ENCODE measurements at places on chromosomes 1 and 21.

DNA sequence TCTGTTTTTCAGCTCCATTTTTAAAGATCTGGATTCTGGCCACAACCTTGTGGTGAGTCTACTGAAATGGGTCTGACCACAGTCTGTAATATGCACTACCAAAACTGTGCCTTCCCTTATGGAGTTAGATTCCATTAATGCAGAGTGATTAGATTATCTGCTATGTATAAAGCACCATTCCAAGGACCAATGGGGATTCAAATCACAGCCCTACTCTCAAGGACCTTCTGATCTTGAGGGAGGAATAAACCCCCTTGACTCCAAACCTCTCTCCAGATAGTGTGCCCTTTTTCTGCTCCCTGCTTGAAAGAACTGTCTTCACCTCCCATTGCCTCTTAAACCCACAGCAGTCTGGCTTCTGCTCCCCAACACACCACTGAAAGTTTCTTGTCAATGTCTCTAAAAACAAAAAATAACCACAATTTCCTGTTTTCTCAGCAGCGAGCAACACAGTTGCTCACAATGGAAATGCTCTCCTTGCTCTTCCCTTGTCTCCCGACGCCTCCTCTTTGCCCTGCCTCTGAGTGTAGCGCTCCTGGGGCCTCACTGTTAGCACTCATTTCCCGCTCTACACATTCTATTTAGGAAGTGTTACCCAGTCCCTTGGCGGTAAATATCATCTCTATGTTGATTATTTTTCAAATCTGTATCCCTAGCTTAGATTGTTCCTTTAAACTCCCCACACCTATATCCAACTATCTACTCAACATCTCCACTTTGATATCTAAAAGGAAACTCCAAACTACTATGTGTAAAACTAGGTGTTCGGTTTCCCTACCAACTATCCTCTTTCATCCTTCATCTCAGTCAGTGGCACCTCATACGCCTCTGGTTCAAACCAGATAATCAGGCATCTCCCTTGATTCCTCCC is 13.6 kb downstream of the PCNX2 start:
- peak; percentile 46 for DNase-seq

DNA sequence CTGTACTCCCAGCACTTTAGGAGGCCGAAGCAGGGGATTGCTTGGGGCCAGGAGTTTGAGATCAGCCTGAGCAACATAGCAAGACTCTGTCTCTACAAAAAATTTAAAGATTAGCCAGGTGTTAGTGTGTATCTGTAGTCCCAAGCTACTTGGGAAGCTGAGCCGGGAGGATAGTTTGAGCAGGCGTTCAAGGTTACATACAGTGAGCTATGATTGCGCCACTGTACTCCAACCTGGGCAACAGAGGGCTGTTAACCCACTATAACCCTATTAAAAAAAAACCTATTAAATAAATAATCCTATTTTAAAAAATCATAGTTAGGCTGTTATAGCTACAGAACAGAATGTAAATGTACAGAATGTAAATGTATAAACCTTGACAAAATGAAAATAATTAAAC is 2.2 kb downstream of the MIS18A start:
- DNase-seq: no peak

GRCh38 chr1:232951180-232951579 is 769 bp downstream of the NTPCR start:
- DNase-seq: peak; percentile 15

- DNase-seq: no peak
Observed at GRCh38 chr1:25802915-25803314, 2.9 kb downstream of the SELENON start.

DNA sequence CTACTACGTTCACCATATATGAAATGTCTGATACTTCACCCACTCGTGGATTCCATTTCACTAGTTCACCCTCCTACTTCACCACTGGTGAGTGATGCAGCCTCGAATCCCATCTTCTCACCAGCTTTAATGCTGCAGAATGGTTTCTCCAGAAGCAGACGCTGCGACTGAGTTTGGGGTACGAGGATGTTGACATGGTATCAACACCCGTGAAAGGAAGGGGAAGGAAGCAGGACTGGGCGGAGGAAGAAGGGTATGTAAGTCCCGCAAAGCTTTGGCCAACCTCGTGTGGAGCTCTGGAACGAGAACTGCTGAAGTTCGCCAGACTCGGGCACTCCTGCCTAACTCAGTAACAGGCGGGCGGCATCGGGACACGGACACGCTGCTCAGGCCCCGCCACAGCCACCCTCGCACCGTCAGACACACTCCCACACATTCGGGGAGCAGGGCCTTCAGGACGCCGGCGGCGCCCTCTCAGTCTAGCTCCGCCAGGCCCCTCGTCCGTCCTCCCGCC is 833 bp upstream of the DIP2A start:
- DNase-seq: peak; percentile 38

- no peak for DNase-seq
Observed at GRCh38 chr1:53645690-53646078, 93.3 kb downstream of the GLIS1 start.

DNA sequence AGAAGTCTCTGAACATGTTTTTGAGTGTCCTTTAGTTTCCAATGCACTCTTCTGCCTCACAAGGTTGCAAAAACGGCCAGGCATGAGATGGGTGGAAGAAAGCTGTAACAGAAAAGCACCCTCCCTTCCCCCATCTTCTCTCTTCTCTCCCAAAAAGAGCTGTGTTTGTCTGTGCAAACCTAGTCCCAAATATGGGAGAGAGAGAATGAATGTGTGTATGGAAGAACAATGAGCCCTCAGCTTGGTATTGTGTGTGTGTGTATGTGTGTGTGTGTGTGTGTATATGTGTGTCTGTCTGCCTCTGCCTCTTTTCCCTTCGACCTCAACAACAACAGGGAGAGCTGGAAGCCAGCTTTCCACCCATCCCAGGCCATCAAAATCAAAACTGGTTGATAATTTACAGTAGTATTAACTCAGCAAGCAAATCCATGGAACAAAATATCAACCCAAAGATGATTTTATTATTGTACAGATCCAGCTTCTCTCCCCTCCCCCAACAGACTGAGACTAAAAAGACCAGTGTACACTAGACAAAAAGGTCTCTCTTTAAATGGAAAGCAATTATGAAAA is 1.8 kb downstream of the RERE start:
- no peak for DNase-seq

- DNase-seq: peak; percentile 66
Observed at GRCh38 chr1:58739856-58740466, 40.1 kb upstream of the MYSM1 start.

DNA sequence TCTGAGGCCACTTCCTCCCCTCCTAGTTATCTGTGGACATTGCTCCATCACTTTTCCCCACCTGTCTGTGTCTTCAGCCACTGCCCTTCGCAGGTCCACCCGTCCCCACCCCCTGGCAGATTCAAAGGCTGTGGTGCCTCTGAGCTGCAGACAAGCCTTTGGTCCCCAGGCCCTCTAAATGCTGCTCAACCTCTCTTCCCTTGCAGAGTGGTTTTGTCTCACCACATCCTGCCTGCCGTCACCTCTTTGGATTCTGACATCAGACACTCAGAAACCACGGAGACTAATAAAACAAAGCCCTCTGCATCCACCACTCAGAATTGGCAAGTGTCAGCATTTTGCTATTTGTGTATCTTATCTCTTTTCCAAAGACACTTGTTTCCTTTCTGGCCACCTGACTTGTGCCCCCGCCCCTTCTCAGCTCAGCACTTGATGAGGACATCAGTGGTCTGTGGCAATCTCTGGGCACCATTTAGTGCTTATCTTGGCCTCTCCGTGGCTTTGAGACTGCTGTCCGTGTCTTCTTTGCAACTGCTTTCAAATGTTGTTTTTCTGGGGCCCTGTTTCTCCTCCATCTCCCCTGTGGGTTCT is 7.7 kb downstream of the CNIH3 start:
- peak; percentile 79 for DNase-seq

DNA sequence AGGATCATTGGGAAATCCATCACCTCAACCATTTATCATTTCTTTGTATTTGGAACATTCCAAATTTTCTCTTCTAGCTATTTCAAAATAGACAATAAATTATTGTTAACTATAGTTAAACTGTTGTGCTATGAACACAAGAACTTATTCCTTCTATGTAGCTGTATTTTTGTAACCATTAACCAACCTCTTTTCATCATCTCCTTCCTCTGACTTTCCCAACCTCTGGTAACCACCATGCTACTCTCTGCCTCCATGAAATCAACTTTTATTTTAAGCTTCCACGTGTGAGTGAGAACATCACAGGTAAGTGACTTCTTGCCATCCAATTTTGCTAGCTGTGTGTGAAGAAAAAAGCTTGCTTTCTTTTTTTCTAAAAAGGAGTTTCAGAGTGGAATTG is 418 bp downstream of the IFI44L start:
- no peak for DNase-seq

DNA sequence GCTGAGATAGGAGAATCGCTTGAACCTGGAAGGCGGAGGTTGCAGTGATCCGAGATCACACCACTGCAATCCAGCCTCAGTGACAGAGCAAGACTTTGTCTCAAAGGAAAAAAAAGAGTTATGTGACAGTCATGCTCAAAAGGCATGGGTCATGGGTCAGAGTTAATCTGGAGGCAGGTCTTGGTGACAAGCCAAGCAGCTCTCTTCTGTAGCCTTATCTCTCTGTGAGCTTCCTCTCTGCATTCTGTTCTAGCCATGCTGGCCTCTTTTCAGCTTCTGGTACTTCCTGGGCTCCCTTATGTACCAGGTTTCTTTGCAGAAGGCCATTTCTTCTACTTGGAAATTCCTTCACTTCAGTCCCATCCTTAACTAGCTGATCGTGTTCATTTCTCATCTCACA is 63.6 kb downstream of the NGF start:
- no peak for DNase-seq

- no peak for DNase-seq
Observed at GRCh38 chr1:96569288-96569687, 152.3 kb upstream of the PTBP2 start.

DNA sequence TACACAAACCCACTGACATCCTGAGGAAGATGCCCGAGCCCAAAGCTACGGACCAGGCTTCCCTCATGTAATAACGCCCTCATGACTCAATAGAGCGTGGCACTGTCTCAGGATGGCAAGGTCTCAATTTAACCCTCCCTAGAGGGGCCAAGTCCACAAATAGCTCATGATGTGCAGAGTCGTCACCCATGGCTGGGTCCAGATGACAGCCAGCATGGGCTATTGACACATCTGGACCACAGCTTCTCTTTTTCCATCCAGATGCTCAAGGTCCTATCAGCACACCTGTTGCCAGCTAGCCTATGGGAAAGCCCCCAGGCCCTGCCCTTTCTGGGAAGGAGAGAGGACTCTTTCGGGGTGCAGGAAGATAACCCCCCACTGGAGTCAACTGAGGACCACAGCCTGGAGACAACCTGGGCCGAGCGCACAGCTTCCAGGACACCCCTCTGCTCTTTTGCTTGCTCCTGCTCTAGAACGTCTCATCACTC is 2.8 kb downstream of the LAPTM5 start:
- no peak for DNase-seq

All from GM03348 (cell line).